Fibroblast of upper back skin (primary cell): ENCODE measurements at places on chromosomes 2 and 18.

DNA sequence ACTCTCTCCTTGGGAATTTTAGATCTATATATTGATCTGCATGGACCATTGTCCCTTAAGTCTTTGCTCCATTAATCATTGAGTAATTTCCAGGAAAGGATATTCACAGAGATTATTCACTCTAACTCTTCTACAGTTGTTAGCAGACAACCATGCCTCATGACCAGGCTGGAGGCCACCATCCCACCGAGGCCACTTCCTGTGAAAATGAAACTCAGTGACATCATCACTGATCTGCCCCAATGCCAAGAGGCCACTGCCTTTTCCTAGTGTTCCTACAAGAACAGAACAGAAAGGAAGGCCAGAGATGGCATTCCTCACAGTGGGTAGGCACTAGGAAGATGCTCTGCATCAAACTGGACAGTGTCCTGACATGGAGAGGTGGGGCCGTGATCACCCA, 161.3 kb downstream of the DTNA start:
- no peak for DNase-seq

- DNase-seq: no peak
Observed at GRCh38 chr2:33313039-33313438, 163.4 kb upstream of the RASGRP3 start.

GRCh38 chr18:23857756-23858155, 156.8 kb upstream of the TTC39C start:
- DNase-seq: no peak

DNA sequence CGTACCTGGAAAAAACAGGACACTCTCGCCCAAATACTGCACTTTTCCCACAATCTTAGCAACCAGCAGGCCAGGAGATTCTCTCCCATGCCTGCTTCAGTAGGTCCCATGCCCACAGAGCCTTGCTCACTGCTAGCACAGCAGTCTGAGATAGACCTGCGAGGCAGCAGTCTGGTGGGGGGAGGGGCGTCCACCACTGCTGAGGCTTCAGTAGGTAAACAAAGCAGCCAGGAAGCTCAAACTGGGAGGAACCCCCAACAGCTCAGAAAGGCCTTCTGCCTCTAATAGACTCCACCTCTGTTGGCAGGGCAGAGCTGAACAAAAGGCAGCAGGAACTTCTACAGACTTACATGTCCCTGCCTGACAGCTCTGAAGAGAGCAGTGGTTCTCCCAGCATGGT, 1202.8 kb upstream of the ACVR2A start:
- no peak for DNase-seq

GRCh38 chr2:69779258-69780001, 37.5 kb downstream of the ANXA4 start:
- no peak for DNase-seq
